ENCODE measurements at places on chromosomes 6 and 20.

- DNase-seq = no peak
Observed at GRCh38 chr20:16566080-16566479, 7.2 kb downstream of the KIF16B start.

- DNase-seq = no peak
Observed at GRCh38 chr20:53208110-53208832, 236.1 kb downstream of the TSHZ2 start.

- no peak for DNase-seq
Observed at GRCh38 chr20:43955750-43956191, 41.1 kb downstream of the TOX2 start.

DNA sequence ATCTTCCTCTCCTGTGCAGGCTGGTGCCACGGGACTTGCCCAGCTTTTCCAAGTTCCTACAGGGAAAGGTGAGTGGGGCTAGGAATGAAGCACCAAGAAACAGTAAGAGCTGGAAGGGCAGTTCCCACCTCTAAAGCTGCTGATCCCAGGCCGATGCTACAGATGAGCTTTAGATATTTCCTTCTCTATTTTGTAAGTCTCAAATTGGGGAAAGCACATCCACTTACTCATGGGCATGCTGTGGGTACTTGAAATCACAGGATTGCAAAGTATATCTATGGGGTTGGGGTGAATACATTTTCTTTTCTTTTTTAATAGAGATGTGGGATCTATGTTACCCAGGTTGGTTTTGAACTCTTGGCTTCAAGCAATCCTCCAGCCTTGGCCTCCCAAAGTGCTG lies 3.1 kb downstream of the ZBTB2 start:
- DNase-seq = no peak

DNA sequence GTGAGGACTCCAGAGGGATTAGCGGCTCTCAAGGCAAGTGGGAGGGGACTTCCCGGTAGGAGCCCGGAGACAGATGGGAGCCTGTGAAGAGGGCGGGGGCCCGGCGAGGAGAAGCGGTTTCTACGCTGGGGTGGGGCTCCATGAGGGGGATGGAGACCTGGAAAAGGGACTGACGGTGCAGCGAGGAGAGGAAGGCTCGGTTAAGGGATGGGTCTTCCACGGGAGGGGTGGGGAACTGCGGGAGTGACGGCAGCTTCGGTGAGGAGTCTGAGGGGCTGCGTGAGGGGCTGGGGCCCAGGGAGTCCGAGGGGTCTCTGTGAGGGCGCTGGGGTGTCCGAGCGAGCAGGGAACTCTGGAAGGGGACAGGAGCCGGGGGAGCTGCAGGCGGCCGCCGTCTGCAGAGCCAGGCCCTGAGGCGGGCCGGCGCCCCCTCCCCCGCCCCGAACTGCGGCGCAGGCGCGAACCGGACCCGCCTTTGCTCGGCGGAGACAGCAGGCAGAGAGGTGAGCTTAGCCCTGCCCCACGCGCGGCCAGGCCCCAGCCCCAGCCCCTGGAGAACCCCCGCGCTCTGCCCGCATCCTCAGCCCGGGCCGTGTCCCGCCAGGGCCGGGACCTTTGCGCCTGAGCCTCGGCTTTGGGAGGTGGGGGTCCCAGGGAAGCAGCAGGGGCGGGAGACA lies at the start of gene NRSN2:
NRSN2 (plus strand) TSS at position 472 of the 677 bp plus-strand sequence. CDS start 2,533 bp downstream, outside the sequence.
- peak; percentile 91 for DNase-seq

GRCh38 chr20:64245746-64246595 lies 9.6 kb upstream of the PCMTD2 start:
- DNase-seq = no peak

DNA sequence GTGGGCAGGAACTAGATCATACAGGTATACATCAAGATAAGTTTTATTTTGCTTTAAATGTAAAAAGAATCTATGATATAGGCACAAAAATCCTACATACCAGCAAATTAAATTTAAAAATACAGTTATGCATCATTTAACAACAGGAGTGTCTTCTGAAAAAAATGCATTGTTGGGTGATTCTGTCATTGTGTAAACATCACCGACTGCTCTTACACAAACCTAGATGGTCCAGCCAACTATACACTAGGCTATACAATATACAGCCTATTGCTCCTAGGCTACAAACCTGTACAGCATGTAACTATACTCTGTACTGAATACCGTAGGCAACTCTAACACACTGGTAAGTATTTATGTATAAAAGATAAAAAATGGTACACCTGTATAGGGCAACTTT lies 139.4 kb downstream of the RNGTT start:
- peak; percentile 12 for DNase-seq

- peak; percentile 39 for DNase-seq
Observed at GRCh38 chr6:107033126-107033525, 5.1 kb downstream of the MTRES1 start.

DNA sequence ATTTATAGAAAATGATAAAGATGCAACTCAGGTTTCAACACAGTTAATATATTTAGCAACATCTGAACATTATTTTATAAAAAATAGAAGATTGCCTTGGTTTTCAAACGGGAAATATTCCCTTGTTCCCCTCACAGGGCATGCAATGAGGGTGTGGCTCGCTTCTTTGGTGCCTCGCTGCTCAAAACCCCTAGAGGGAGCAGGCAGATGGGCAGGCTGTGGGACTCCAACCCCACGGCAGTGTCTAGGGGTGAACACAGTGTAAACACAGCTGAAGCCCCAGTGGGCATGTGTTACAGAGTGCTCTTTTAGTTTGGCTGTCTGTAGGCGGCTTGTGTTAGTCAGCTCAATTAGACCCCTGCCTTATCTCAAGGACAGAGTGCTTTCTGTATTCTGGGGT lies 560.8 kb upstream of the IMPG1 start:
- no peak for DNase-seq

- peak; percentile 32 for DNase-seq
Observed at GRCh38 chr20:21513881-21514540, at the start of gene NKX2-2. TSS of gene NKX2-2 (minus strand) at chr20:21514064. CDS start at chr20:21513669, 395 bp downstream.

GRCh38 chr6:84346372-84346771 lies 118.9 kb upstream of the CEP162 start:
- DNase-seq = no peak

- DNase-seq = no peak
Observed at GRCh38 chr6:138397128-138398122, 6.6 kb upstream of the HEBP2 start.

- DNase-seq = no peak
Observed at GRCh38 chr6:300026-300425, 7.7 kb downstream of the DUSP22 start.

DNA sequence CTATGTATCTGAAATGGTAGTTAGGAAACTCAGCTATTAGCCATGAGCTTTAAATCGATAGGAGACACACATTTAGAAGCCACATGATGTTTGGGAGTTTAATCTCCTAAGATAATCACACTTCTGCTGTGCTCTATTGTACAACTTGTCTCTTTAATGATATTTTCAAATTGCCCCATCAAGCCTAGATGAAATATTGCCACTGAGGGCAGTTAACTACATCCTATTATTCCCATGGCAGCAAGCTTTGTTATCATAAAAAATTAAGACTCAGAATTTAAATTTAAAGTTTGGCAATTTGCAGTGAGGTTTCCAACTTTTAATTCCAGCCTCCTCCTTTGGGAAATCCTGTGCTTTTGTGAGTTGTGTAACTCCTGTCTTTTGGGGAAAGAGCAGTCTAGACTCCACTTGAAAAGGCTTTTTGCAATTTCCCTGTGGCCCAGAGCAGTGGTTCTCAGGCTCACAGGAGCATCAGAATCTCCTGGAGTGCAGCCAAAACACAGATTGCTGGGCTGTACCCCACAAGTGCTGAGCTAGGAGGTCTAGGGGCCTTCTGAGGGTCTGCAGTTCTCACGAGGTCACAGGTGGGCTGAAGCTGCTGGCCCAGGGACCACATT lies 792.4 kb downstream of the QKI start:
- no peak for DNase-seq

- no peak for DNase-seq
Observed at GRCh38 chr6:125020385-125020784, 58.1 kb downstream of the RNF217 start.

DNA sequence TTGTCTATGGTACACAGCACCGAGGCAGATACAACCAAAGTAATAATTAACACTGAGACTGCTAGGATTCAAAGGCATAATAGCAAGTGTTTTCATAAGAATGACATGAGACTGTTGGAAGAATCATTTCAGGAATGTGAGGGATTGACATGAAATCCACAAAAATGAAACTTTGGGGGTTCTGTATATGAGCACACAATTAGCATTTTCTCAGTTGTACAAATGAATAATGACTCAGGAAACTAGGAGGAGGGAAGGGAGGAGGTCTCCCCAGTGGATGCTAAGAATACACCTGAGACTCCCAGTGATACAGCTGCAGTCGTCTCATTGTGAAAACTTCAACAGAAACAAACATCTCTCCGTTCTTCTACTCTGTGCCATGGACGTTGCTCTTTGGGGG lies 428.4 kb upstream of the PLCB4 start:
- DNase-seq = no peak

DNA sequence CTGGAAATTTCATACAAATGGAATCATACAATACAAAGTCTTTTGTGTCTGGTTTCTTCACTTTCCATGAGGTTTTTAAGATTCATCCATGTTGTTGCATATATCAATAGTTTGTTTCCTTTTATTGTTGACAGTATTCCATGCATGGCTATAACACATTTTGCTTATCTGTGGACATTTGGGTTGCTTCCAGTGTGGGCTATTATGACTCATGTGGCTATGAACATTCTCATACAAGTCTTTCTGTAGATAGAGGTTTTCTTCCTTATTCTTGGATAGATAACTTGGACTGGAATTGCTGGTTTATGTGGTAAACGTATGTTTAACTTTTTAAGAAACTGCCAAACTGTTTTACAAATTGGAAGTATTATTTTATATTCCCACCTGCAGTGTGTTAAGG lies 30.0 kb upstream of the KIF6 start:
- DNase-seq = no peak

DNA sequence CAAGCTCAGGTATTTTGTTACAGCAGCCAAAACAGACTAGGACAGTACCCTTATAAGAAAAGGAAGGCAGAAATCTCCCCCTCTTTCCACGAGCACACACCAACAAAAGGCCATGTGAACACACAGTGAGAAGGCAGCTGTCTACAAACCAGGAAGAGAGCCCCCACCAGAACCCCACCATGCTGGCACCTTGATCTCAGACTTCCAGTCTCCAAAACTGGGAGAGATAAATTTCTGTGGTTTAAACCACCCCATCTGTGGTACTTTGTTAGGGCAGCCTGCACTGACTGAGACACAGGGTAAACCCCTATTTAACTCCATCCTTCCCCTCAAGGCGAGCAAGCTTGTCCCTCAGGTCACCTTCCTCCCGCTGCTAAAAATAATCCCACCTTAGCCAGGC lies 475.8 kb upstream of the JARID2 start:
- no peak for DNase-seq

- DNase-seq = peak; percentile 73
Observed at GRCh38 chr20:31695849-31696804, 26.5 kb downstream of the BCL2L1 start.

- no peak for DNase-seq
Observed at GRCh38 chr20:58256842-58257241, 28.4 kb upstream of the ANKRD60 start.

GRCh38 chr6:835476-836160 lies 142.7 kb upstream of the EXOC2 start:
- no peak for DNase-seq

GRCh38 chr6:110415086-110415916 lies at the start of gene DDO:
TSS of gene DDO (minus strand) at chr6:110415575. CDS start at chr6:110413462, 2,113 bp downstream.
- peak; percentile 91 for DNase-seq
